ENCODE measurements at places on chromosomes 11 and 22.

- DNase-seq, result no peak
Measured at GRCh38 chr22:42401535-42402334, 30.5 kb downstream of the NFAM1 start.

DNA sequence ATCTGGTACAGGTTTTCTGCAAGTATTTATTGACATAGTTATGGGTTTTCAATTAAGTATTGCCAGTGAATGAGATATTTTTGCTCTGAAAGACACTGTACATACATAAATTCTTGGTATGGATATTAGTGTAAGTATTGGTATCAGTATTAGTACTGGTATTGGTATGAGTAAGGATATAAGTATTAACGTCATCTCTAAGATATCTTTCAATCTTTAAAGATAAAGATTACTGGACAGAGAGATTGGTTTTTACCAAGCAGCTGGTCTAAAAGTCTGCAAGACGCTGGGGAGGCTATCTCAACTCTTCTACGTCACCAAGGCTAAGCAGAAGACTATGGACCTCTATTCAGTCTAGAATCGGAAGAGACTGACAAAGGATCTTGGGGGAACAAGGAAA lies 234.5 kb downstream of the NXPE2 start:
- DNase-seq, result no peak

DNA sequence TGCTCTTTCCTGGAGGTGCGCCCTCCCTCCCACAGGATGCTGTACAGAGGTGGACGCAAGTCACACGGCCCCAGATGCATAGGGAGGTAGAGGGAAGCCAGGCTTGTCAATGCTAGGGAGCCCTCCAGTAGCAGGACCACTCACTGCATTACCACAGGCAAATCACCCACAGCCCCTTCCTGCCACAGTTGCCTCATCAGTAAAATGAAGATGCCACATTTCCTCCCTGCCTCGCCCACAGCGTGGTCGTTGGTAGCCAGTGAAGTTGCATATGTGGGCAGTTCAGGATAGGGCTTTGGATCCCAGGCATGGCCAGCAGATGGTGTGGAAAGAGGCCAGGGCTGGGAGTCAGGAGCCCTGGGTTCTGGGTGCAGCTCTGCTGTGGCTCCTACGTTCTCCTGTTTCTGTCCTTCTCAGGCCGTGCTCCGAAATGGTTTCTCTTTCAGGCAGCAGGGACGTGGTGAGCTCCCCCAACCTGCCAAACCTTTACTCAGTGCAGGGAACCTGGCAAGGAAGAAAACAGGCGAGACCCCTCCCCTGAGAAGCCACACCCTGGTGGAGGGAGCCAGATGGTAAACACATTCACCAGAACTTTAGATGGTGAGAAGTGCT lies 22.6 kb downstream of the DAGLA start:
- DNase-seq, result no peak

DNA sequence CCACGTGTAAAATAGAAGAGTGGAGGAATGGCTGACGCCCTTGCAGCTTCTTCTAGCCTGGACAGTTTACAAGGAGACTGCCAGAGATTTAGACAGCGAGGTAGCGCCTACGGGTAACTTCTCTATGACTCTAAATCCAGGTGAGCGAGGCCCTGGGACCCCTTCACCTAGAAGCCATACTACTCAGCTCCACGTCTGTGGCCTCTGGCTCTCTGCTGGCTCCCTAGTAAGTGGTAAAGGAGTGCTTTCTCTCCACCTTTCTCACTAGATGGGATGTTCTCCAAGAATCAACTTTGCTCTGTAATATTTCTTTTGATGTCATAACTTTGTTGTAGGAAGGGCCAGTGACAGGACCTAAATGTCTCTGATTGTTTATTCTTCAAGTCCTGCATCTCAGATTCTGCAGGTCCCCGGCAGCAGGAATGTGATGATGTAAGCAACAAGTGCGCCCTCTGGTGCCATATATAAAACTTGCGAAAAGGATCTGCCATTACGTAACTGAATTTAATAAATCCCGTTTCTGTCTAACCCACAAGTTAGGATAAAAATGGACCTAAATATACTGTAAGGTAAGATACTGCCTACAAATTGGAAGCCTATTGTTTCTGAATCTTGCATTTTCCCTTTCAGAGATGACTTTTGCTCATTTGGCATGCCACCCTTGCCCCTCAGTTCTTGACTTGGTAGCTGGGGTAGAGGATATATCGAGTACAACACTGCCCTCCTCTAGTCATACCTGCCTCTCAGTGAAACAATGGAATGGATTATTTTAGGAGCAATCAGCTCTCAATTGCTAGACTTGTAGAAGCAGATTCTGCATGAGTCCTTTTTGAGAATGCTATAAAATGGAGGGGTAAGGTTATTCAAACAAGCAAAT lies 11.0 kb upstream of the PTPN5 start:
- DNase-seq, result peak; percentile 47

GRCh38 chr11:29255401-29255800 lies 761.4 kb downstream of the KCNA4 start:
- DNase-seq, result no peak

GRCh38 chr22:20230777-20231420 lies 37.2 kb downstream of the RTN4R start:
- DNase-seq, result no peak

DNA sequence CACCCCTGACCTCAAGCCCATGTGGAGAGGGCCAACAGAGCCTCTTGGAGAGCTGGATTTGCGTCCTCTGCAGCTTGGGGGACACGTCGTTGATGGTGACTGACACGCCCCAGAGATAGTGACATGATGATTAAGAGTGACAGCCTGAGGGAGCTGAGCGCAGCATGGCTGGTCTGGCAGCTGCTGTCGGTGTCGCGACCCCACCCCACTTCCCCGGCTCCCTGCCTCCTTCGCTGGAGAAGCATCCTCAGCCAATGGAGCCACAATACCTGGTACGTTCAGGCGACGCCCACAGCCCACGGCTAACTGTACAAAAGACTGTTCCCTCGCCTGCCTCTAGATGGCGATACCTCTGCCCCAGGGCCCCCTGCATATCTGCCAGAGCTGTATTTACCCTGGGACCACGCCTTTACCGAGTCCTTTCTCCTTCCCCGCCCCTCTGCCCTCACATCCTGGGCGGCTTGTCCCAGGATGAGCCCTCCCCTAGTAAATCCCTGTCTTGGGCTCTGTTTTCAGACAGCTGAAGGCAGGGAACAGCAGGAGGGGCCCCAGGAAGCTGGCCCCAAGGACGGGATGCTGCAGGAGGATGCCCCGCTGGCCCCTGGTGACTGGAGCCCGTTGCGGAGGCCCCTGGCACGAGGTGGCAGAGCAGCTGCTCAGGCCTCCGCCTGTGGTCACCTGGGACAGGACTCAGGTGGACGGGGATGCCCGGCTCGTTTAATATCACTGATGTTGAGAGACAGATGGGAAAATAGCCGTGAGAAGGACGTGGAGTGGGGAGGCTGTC lies 90.6 kb downstream of the RPS6KA4 start:
- peak; percentile 46 for DNase-seq

DNA sequence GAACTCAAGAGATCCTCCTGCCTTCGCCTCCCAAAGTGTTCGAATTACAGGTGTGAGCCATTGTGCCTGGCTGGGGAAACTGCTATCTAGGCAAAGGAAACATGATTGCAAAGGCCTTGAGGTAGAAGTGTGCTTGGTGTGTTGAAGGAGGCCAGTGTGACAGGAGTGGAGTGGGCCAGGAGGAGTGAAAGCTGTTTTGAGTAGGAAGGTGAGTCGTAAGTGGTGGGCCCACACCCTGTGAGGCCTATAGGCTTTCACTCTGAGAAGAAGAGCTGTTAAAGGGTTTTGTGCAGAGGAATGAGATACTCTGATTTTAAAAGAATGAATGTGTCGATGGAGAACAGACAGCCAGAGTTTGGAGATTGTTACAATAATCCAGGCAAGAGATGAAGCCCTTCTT lies 43.4 kb downstream of the WEE1 start:
- no peak for DNase-seq

GRCh38 chr11:45273509-45273908 lies 12.6 kb downstream of the SYT13 start:
- DNase-seq, result no peak

Data from NCI-H2029 treated with DMSO at 0.1 percent for 48 hours (cell line).